ENCODE measurements at places on chromosomes 13 and 19.

DNA sequence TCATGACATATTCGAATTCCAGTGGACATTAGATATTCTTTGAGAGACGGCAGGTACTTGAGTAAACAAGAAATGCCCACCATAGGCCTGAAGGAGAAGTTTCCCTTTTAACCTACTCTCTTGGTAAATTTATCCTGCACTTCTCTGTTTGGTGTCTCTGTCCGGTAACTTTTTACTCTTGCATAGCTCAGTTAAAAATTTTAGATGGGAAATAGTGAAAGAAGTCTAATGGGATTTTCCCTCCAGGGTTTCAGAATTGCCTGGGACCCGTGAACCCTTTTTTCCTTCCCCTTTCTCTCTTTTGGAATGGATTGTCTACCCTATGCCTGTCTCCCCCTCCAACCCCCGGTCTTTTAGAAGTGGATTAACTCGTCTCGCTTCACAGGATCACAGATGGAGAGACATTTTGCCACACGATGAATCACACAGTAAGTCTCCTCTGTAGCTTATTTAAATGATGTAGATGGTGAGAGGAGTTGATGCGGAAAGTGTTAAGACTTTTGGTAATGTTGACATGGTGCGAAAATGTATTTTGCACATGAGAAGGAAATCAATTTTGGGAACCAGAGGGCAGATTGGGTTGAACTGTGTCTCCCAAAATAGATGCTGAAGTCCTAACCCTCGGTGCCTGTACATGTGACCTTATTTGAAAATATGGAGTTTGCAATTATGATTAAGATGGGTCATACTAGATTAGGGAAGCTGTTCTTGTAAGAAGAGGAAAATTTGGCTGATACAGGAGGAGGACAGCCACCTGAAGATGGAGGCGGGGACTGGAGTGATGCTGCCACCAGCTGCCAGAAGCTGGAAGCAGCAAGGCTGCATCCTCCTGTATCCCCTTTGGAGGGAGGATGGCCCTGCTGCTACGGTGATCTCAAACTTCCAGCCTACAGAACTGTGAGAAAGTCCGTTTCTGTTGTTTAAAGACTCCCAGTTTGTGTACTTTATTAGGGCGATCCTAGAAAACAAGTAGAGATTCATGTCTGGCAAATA lies 711 bp upstream of the MIPEP start:
- DNase-seq = no peak

DNA sequence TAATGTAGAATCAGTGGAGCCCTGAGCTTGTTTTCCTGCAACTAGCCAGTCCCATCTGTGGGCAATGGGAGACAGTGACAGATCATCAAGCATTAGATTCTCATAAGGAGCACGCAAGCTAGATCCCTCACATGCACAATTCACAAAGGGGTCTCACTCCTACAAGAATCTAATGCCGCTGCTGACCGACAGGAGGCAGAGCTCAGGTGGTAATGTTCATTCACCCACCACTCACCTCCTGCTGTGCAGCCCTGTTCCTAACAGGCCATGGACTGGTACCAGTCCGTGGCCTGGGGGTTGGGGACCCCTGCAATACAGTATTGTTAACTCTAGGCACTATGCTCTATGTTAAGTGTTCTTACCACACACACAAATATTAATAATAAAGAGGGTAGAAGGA lies 362.8 kb downstream of the RBM26 start:
- DNase-seq = no peak

DNA sequence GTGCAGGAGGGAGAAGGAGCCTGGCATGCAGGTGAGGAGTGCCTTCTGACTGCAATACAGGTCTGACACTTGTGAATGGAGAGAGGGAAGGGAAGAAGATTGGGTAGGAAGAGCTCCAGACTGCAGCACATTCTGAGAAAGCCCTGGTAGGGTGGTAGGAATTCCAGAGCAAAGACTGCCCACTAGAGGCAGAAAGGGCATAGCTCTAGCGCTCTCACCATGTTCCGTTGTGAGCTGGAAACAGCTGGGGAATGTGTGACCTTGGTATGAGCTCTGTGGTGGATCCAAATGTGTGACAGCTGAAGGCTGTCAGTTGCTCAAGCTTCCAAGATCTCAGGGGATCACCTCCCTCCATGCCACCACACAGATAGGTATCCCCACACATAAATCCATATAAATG lies 2.9 kb upstream of the MTUS2 start:
- no peak for DNase-seq

- DNase-seq = no peak
Measured at GRCh38 chr13:72314210-72314609, 413.2 kb downstream of the MZT1 start.

DNA sequence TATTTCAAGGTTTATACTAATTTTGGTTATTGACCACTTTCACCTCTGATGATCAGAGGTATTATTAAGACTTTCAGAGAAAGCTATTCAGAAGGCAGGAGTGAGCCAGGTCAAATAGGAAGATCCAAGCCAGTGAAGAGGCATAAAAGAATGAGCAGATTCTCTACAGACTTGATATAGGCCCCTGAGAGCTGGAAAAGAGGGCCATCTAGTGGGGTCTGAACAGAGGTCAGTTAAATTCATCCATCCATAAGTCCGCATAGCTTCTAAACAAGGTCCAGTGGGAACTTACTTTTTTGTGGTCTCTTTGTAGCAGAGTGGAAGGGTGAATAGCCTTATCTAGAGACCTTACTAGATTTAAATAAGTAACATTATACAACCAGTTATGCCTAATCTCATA lies 126.6 kb upstream of the UFM1 start:
- peak; percentile 6 for DNase-seq

Data from left renal pelvis (tissue), 4 donors.